ENCODE measurements at places on chromosomes 11 and 22.

GRCh38 chr22:23688571-23688970 is 2.2 kb upstream of the RGL4 start:
- no peak for DNase-seq

DNA sequence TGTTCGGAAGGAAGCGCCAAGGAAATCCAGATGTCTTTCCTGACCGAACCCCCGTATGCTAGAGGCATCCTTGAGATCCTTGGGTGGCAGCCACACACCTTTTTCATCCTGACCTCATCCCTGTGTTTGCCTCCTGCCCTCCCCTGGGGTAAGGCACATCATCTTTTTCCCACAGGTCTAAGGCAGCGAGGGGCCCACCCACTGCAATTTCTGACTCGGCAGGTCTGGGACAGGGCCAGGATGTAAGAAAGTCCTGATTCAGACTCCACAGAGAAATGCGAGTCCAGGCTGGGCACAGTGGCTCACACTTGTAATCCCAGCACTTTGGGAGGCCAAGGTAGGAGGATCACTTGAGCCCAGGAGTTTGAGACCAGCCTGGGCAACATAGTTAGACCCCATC is 10.5 kb downstream of the ZMAT5 start:
- no peak for DNase-seq

DNA sequence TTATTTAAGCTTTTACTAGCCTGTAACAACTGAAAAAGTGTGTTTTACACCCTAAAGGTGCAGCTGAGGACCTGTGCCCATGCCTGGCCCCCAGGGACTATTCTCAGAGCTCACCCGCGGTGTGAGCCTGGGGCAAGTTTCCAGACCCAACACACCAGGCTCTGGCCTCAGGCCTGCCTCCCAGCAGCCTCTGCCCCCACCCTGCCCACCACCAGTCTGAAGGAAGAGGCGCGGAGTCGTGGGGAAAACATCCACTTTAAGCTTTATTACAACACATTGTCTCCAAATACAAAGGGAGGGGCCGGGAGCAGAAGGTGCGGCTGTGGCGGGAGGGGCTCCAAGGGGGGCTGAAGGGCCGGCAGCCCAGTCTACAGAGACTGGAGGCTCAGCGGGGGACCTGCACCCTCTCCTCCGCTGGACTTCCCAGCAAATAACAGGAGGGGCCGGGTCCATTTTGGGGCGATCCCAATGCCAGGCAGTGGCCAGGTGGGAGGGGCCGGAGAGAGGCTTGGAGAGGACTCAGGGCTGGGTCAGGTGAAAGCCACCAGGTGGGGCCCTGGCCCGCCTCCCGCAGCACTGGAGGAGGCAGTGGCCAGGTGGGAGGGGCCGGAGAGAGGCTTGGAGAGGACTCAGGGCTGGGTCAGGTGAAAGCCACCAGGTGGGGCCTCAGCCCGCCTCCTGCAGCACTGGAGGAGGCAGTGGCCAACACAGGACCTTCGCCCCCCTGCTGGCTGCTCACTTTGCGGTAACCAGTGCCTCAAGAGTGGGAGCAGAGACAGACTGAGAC is 18.1 kb downstream of the DUSP8 start:
- DNase-seq, result peak; percentile 57

- no peak for DNase-seq
These were observed 131.7 kb downstream of the VPREB1 start for GRCh38 chr22:22376352-22376706.

DNA sequence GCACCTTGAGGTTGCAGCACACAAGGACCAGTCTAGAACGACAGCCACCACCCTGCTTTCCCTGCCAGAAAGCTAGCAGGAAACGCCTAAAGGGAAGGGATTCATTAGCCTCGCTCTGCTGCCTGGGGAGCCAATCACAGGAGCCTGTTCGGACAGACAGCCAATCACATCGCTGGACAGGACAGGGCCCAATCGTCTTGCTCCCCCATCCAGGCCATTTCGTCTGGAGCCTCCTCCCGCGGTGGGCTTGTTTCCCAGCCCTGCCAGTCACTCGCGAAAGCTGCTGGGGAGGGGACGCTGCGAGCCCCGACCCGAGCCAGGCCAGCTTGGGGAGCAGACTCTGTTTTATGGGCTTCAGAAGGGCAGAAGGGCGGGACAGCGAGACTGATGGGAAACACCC is 79.8 kb upstream of the NCAM1 start:
- peak; percentile 71 for DNase-seq

DNA sequence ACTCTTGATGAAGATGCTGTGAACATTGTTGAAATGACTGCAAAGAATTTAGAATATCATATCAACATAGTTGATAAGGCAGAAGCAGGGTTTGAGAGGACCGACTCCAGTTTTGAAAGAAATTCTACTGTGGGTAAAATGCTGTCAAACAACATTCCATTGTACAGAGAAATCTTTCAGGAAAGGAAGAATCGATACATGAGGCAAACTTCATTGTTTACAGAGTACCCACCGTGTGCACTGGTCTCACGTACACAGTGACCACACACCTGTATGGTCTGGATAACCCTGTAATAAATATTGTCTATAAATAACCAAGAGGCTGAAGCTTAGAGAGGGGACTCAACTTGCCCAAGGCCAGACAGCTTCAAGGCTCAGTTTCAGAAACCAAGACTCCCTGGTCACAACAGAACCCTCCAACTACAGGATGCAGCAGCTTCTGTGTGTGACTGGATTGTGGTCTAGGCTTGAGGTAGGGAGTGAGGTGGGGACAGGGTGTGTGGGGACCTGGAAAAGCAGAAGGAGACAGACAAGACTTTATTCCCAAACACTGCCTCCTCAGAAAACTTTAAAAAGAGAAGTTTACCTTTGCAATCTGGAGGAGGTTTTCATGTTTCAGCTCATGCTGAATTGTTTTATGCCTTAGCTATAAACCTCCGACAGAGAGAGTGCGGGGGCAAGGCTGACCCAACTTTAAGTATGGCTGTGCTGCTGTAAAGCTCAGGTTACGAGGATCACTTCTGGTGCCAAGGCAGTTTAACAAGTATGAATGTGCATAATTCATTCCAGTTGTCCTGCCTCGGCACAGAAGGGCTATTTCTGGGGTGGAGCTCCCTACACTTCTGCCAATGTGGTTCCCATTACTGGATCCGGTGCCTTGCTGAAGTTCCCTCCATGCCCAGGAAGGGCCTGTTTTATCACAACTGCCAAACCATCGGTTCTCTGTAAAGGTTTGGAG is 372.6 kb upstream of the NARS2 start:
- no peak for DNase-seq

DNA sequence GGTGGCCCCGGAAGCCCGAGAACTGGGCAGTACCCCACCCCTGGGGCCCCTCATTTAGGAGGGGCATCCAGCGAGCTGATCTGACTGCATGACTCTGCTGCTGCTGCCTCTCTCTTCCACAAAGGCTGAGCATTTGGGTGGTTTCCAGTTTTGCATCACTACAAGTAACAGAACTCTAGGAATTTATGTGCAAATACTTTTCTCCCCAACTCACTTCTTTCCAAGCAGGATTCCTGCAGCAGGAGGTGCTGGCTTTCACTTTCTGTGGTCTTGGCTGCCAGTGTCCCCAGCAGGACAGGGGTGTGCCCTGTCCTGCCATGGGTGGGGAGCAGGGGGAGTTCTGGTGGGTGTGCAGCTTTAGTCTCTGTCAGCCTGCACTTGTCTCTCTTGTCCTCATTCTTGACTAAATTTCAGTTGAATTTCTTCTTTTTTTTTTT is 21.2 kb downstream of the UPB1 start:
- no peak for DNase-seq

- no peak for DNase-seq
These were observed 52.7 kb upstream of the CCND1 start for GRCh38 chr11:69588270-69588669.

GRCh38 chr22:27099946-27100722 is 442.7 kb downstream of the MIAT start:
- no peak for DNase-seq

- DNase-seq, result no peak
These were observed 42.4 kb downstream of the SLCO2B1 start for GRCh38 chr11:75193271-75193670.

DNA sequence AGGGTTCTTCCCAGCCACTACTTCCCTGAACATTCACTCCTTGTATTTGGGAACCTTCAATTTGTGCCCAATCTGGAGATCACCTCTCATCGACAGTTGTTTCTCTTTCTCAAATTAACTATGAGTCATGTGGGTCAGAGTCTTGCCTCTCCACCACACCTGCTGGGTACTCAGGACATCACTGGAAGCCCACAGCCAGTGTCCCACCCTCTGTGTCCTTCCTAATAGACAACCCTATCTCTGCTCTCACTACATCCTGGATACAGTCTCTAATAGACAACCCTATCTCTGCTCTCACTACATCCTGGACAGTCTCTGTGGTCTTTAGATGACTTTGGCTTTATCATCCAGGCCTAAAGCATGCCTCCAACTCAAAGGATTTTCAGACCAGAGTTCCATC is 70.1 kb downstream of the ARL14EP start:
- DNase-seq, result no peak

- DNase-seq, result no peak
These were observed 59.9 kb upstream of the FGF3 start for GRCh38 chr11:69878927-69879728.

DNA sequence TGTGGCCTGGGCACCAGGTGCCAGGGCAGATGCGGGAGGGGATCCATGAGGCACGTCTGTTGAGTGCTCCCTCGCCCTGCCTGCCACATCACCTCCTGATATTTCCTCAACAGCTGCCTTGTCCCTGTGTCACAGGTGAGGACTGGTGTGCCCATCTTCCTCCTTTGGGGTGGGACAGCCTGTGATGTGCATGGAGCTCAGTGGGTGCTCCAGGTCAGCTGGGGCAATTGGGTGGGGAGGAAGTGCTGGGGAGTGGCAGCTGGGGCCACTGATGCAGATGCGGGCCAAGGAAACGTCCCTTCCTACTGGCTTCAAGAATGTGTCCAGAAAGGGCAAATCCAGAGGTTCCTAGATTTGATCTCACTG is 83.6 kb downstream of the MORC2 start:
- DNase-seq, result no peak

DNA sequence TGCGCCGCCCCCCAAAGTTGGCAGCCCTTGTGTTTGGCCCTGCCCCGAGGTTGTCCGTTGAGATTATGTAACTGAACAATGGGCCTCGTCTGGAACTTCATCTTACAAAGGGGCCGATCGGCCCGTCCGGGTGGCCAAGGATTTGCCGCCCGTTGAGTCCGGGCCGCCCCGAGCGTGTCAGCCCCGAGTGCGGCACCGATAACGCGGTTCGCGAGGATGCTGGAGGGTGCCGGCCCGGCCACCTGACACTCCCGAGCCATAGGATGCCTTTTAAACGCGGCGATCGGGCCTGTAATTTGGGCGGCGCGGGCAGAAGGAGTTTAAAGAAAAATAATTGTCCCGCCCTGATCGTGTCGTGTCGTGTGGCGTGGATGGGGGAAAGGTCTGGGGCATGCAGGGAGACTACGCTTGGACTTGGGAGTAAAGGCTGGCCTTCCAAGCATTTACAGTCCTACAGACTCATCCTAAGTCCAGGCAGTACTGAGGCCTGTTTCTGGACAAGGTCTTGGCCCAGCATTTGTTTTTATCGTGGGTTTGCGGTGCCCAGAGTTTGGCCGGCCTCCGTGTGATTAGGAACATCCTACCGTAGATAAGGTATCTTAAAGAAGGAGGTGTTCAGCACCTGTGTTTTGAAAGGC is 1.3 kb downstream of the WEE1 start:
- no peak for DNase-seq

- no peak for DNase-seq
These were observed 10.6 kb downstream of the MMP20 start for GRCh38 chr11:102614485-102614884.

GRCh38 chr11:33868647-33869461 is 23.0 kb downstream of the LMO2 start:
- no peak for DNase-seq

DNA sequence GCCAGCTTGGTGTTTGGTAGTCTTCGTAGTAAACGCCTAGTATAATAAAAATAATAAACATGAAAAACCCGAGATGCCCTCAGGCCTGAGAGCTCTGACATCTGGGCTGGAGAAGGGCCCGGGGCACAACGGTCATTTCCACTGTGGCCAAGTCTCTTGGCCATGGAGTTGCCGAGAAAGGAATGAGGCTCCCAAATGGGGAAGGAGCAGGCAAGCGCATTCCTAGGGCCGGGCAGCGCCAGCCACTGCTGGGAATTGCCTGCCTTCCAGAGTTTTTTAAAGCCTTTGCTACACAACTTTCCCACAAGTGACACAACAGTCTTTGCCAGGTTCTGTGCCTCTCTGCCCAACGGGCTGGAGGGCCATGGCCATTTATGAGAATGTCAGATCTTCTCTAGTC is 103.4 kb downstream of the NAV2 start:
- no peak for DNase-seq

DNA sequence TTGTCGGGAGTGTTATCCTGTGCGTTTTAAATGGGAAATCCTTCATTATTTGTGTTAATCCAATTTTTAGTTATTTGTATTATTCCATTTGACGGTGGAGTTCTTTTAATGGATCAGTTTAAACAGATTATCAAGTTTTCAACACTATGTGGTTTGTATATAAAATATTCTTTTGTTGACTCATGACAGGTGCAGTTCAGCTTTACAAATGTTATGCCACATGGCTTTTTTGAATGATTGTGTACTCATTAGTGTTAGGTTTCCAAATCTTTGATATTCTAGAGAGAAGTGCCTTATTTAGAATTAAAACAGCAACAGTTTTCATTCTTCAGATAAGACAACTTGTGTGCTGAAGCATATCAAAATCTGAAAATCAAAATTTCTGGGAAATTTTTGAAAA is 2.4 kb downstream of the JAM3 start:
- peak; percentile 49 for DNase-seq

GRCh38 chr11:122668562-122669090 is 13.1 kb downstream of the UBASH3B start:
- no peak for DNase-seq

- DNase-seq, result no peak
These were observed 24.2 kb upstream of the UCP3 start for GRCh38 chr11:74033046-74033445.

DNA sequence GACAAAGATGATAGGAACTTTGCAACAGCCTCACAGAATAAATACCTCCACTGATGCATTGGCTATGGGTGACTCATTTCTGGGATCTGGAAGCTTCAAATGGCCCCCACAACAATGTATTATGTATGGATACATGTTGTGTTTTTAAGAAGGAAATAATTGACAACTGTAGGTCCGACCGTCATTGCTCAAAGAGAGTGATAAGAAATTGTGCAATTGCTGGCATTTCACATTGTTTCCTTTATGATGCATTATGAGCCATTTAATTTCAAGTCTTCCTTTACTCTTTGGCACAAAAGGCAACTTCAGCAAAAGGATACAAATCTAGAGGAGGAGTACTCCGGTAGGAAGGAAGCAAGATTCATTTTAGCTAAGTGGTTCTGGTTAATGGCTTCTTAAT is 2.0 kb downstream of the ANO3 start:
- DNase-seq, result no peak
